Activated T-helper 17 cell treated with anti-CD3 and anti-CD28 coated beads, Interleukin-2, amount 50 U/mL, for 72 hours (primary cell): ENCODE measurements at places on chromosomes 2 and 18.
A peak's percentile ranks its signal among the peaks of the same experiment; 100 is the strongest.

GRCh38 chr2:2098458-2099167, 232.5 kb downstream of the MYT1L start:
- H3K27ac ChIP-seq, result no peak overlapping the region
- no peak overlapping the region for H3K4me3 ChIP-seq
- no peaks in the 10 kb centered on the region for H3K36me3 ChIP-seq
- no peak for ATAC-seq
- peaks cover 4% of the 10 kb centered on the region for H3K4me1 ChIP-seq

GRCh38 chr2:59440491-59440890, 1113.0 kb downstream of the BCL11A start:
- no peak overlapping the region for H3K27ac ChIP-seq
- no peaks in the 10 kb centered on the region for H3K36me3 ChIP-seq
- H3K27me3 ChIP-seq, result no peaks in the 10 kb centered on the region
- ATAC-seq, result no peak
- no peak overlapping the region for H3K4me3 ChIP-seq

DNA sequence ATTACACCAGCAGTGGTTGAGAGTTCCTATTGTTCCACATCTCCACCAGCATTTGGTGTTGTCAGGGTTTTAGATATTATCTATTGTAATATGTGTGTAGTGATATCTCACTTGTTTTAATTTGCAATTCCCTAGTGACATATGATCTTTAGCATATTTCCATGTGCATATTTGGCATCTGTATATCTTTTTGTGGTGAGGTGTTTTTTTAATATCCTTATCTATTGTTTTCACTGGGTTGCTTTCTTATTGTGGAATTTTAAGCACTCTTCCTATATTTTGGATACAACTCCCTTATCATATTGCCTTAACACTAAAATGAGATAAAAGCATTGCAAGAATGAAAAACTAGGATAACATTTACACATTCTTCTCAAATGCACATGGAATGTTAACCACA, 453.9 kb upstream of the FSIP2 start:
- H3K27me3 ChIP-seq, result no peaks in the 10 kb centered on the region
- H3K4me3 ChIP-seq, result no peak overlapping the region
- no peaks in the 10 kb centered on the region for H3K36me3 ChIP-seq
- no peak overlapping the region for H3K27ac ChIP-seq
- no peak for ATAC-seq

- H3K4me3 ChIP-seq, result no peak overlapping the region
- no peak for ATAC-seq
- H3K27ac ChIP-seq, result no peak overlapping the region
- no peaks in the 10 kb centered on the region for H3K36me3 ChIP-seq
- no peaks in the 10 kb centered on the region for H3K4me1 ChIP-seq
Observed at GRCh38 chr18:56067969-56068671, 480.1 kb upstream of the TCF4 start.

DNA sequence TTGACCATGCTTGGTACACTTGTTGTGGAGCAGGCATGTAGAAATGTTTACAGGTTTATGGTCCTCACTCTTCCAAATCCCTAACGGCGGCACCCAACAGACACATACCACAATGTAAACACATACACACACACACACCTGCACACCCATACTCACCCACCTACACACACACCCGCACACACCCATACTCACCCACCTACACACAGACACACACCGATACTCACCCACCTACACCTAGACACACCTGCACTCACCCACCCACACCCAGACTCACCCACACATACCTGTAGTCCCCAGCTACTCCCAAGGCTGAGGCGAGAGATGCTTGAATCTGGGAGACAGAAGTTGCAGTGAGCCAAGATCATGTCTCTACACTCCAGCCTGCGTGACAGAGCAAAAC, 1.5 kb upstream of the RAB6D start:
- H3K27ac ChIP-seq, result no peak overlapping the region
- peaks cover 29% of the 10 kb centered on the region for H3K27me3 ChIP-seq
- no peak overlapping the region for H3K4me3 ChIP-seq
- no peaks in the 10 kb centered on the region for H3K36me3 ChIP-seq
- ATAC-seq, result no peak

GRCh38 chr2:136117391-136117841, 533 bp downstream of the CXCR4 start:
- peak; percentile 11 for ATAC-seq
- peaks cover 32% of the 10 kb centered on the region for H3K4me1 ChIP-seq
- peak overlapping the region; percentile 94 for H3K4me3 ChIP-seq
- peak overlapping the region; percentile 96 for H3K27ac ChIP-seq
- peaks cover 67% of the 10 kb centered on the region for H3K36me3 ChIP-seq

DNA sequence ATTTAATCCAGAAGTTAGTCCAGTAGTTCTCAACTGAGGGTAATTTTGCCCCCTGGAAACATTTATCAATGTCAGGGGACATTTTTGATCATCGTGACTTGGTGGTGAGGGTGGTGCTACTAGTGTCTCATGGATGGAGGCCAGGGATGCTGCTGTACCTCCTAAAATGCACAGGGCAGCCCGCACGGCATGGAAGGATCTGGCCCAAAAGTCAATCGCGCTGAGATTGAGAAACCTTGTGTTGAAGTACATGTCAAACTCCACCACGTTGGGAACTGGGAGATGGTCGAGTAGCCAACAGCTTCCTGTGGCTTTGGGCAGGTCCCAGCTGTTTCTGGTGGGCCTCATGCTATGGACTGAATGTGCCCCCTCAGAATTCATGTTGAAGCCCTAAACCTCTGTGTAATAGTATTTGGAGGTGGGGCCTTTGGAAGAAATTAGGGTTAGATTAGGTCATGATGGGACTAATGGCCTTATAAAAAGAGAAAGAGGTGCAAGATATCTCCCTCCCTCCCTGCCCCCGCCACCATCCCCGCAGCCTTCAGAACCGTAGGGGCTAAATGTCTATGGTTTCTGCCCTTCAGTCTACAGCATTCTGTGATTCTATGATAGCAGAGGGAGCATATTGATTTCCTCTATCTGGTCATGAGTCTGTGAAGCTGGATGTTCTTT, 259.7 kb downstream of the MYCN start:
- no peak overlapping the region for H3K4me3 ChIP-seq
- ATAC-seq, result no peak
- H3K36me3 ChIP-seq, result no peaks in the 10 kb centered on the region
- no peaks in the 10 kb centered on the region for H3K27me3 ChIP-seq
- no peak overlapping the region for H3K27ac ChIP-seq

DNA sequence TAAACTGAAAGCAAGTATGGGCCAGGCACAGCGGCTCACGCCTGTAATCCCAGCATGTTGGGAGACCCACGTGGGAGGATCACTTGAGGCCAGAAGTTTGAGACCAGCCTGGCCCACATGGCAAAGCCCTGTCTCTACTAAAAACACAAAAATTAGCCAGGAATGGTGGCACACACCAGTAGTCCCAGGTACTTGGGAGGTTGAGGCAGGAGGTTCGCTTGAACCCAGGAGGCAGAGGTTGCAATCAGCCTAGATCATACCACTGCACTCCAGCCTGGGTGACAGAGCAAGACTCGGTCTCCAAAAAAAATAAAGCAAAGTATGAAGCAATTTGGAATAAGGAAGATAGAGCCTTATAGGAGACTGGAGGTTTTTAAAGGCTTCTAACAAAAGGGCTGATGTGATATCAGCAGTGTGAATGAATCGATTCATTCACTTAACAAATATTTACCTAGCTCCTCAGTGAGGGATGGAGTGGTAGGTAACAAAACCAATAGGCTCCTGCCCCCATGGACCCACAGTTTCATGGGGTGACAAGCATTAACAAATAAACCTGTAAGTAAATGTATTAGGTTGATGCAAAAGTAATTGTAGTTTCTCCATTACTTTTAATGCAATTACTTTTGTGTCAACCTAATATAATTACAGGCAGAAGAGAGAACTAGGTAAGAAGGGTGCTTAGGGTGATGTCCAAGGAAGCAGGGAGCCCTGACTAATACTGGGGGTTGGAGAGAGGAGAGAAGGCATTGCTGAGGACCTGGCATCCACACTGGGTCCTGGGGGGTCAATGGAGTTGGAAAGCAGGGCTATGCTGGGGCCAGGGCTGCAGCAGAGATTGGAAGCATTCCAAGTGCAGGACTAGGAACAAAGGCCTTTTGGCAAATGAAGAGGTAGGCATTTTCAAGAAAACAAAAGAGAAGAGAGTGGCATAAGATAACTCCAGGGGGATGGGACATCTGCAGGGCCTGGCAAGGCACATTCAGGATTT, 195.4 kb upstream of the ARL4C start:
- ATAC-seq, result no peak
- no peaks in the 10 kb centered on the region for H3K4me1 ChIP-seq
- H3K27me3 ChIP-seq, result peaks cover 29% of the 10 kb centered on the region
- H3K4me3 ChIP-seq, result no peak overlapping the region

GRCh38 chr18:47331641-47332040, 80.2 kb upstream of the SKOR2 start:
- H3K4me1 ChIP-seq, result no peaks in the 10 kb centered on the region
- peaks cover 18% of the 10 kb centered on the region for H3K27me3 ChIP-seq
- H3K27ac ChIP-seq, result no peak overlapping the region
- no peak overlapping the region for H3K4me3 ChIP-seq
- H3K36me3 ChIP-seq, result no peaks in the 10 kb centered on the region

GRCh38 chr2:239893236-239893515, 132.0 kb downstream of the NDUFA10 start:
- peak; percentile 70 for ATAC-seq
- peaks cover 21% of the 10 kb centered on the region for H3K27me3 ChIP-seq
- peak overlapping the region; percentile 19 for H3K27ac ChIP-seq
- no peaks in the 10 kb centered on the region for H3K36me3 ChIP-seq
- peaks cover 5% of the 10 kb centered on the region for H3K4me1 ChIP-seq
- H3K4me3 ChIP-seq, result no peak overlapping the region

- no peaks in the 10 kb centered on the region for H3K27me3 ChIP-seq
- H3K36me3 ChIP-seq, result peaks cover 94% of the 10 kb centered on the region
- ATAC-seq, result peak; percentile 52
- H3K4me1 ChIP-seq, result peaks cover 9% of the 10 kb centered on the region
- no peak overlapping the region for H3K4me3 ChIP-seq
Observed at GRCh38 chr18:13032173-13032572, 41.0 kb downstream of the CEP192 start.

GRCh38 chr18:533995-534601, 33.6 kb upstream of the COLEC12 start:
- H3K36me3 ChIP-seq, result no peaks in the 10 kb centered on the region
- no peak overlapping the region for H3K27ac ChIP-seq
- peaks cover 4% of the 10 kb centered on the region for H3K27me3 ChIP-seq
- H3K4me1 ChIP-seq, result no peaks in the 10 kb centered on the region
- no peak overlapping the region for H3K4me3 ChIP-seq

GRCh38 chr2:134379293-134379692, 125.4 kb downstream of the MGAT5 start:
- peaks cover 78% of the 10 kb centered on the region for H3K36me3 ChIP-seq
- H3K27me3 ChIP-seq, result no peaks in the 10 kb centered on the region
- no peak for ATAC-seq
